ENCODE measurements at places on chromosomes 12 and 14.
A peak's percentile ranks its signal among the peaks of the same experiment; 100 is the strongest.

- DNase-seq: no peak
These were observed 36.2 kb upstream of the PAX9 start for GRCh38 chr14:36625436-36625835.

GRCh38 chr12:124044809-124045321 is 71.8 kb downstream of the ZNF664 start:
- no peak for DNase-seq

- DNase-seq: no peak
These were observed 101.5 kb upstream of the CCDC91 start for GRCh38 chr12:28088566-28089272.

DNA sequence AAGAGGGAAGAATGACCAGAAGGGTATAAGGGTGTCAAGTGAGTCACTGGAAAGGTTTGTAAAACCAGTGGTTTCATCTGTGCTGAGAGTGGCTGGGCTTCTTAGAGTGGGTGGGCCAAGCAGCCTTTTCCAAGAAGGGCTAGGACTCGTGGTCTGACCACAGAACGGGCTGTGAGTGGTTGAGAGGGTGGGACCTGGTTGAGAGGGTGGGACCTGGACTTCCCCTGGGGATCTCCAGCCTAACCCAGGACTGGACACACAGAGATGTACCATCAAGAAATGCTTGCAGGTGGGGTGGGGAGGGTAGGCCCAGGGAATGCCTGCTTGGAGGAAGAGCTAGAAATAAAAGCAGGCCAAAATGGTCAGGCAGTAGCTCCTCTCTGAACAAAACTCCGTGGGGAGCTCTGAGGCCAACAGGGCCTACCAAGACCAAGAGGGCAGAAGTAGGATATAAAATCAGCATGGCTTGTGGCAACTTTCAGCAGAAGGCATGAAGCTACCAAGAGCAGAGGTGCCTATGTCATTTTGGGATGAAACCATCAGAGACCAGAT is 140.5 kb downstream of the FOXN3 start:
- DNase-seq: peak; percentile 60

All from left hindlimb (tissue), 1 donor.